ENCODE measurements at places on chromosomes 3 and 15. TPM values are rescaled to one million over a fixed set of nuclear protein-coding genes. Genes with fewer than 3 reads are reported as not detected.

DNA sequence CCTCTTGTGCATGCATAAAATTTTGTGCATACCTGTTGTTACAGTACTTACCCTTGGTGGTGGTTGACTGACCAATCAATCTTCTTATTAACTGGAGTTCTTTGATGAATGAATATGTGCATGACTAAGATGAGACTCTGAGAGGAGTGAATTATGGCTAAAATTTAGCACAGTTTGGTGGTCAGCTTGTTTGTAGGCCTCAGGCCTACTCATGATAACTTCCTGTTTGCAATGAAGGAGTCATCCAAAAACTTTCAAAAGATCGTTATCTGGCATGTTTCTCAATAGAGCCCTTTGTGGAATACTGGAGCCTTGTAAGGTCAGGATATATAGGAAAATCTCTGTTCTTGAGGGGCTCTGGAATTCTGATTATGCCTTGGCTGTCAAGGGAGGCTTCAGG, 66.5 kb downstream of the LEKR1 start:
- H3K4me3 ChIP-seq, result no peak overlapping the region

DNA sequence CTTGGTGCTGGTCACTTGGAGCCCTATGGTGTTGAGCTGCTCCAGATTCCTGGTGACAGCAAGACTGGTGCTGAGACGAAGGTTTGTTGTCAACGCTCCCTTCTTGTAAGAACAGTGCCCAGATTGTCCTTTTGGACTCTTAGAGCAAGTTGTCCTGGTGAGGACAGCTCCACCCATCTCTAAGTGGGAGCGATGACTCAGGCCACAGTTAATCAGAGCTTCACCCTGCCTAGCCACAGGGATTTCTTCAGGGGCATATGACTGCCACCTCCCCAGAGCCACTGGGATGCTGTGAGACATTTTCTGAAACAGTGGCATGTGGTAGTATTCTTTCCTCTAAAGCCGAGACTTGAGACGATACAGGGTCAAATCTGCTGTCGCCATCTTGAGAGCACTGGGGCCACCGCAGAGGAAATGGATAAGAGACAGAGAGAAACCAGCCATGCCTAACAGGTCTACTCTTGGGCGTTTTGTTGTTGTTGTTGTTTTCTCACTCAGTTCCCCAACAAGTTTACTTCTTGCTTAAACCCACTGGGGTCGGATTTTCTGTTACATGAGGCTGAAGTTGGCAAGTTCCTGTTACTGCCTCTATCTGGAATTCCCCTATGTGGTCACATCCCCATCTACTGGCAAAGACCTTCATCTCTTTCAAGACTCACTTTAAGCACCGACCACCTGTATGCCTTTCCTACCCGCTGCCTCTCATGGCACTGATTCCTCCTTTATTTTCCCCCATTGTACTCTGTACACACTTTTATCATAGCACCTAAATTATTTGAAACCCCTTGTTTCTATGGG, 16.0 kb upstream of the PCOLCE2 start:
- no peak overlapping the region for H3K4me3 ChIP-seq
- no peaks in the 10 kb centered on the region for H3K36me3 ChIP-seq
- DNase-seq, result no peak
- no peaks in the 10 kb centered on the region for H3K4me1 ChIP-seq
- H3K27ac ChIP-seq, result no peak overlapping the region

The CBLB gene
- 17.8 TPM for polyA plus RNA-seq

The IGSF10 gene
- not detected for polyA plus RNA-seq

The GOLGA6D gene
- not detected for polyA plus RNA-seq

DNA sequence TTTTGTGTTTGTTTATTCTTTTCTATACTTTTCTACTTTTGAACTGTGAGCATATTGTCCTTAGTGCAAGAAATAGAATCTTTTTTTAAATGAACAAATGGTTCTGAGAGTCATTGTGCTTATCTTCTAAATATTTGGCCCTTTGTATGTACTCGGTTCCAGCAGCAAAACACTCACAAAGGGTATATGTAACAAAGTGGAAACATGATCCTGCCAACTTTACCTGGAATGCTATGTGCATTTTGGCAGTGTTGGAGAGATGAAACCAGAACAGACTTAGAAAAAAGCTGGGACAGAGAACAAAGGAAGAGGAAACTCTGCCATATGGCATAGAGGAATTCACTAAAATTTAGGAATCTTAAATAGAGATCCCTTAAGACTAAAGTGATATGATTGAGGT, 150.1 kb downstream of the FGF12 start:
- no peak overlapping the region for H3K4me3 ChIP-seq
- no peaks in the 10 kb centered on the region for H3K27me3 ChIP-seq
- H3K27ac ChIP-seq, result no peak overlapping the region
- DNase-seq, result no peak
- no peaks in the 10 kb centered on the region for H3K36me3 ChIP-seq
- no peaks in the 10 kb centered on the region for H3K4me1 ChIP-seq

All from endothelial cell of umbilical vein (primary cell).